ENCODE measurements at places on chromosomes 2 and 18. TPM values are rescaled to one million over a fixed set of nuclear protein-coding genes. Genes with fewer than 3 reads are reported as not detected.

C2orf76 gene
- 9.8 TPM for total RNA-seq

OR6B2 gene
- not detected for total RNA-seq

VWA3B gene
- not detected for total RNA-seq

ST8SIA5 gene
- total RNA-seq = 0.24 TPM

KCNG2 gene
- total RNA-seq = not detected

FOXD4L1 gene
- 0.32 TPM for total RNA-seq

POTEC gene
- total RNA-seq = not detected

RNF144A gene
- 14.0 TPM for total RNA-seq

NUP35 gene
- 10.8 TPM for total RNA-seq

GREB1L gene
- total RNA-seq = 1.1 TPM
